Foreskin keratinocyte (primary cell): ENCODE measurements at places on chromosomes 6 and 20.

DNA sequence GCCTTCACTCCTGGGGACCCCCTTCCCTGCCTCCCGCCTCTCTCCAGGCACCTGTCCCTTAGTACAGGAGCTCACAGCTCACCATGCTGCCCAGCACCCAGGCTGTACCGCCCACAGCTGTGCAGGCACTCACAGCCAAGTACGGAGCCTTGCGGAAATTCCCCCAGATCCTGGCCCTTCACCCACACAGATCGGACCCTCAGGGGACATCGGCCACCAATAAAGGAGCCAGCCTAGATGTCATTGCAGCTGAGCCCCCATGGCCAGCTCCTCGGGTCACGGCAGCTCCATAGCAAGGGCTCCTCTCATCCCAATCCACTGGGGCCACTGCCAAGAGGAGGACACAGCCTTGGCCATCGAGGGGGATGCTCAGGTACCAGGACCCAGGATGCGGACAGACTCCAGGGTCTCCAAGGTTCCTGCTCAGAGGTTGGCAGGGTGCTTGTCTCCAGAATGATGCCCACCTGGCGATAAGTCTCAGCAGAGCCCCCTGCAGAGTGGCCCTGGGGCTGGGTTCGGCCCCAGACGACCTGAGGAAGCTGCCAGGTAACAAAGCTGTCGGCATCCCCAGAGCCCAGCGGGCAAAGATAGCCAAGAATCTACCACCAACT, 82.3 kb downstream of the YTHDF1 start:
- DNase-seq: no peak

DNA sequence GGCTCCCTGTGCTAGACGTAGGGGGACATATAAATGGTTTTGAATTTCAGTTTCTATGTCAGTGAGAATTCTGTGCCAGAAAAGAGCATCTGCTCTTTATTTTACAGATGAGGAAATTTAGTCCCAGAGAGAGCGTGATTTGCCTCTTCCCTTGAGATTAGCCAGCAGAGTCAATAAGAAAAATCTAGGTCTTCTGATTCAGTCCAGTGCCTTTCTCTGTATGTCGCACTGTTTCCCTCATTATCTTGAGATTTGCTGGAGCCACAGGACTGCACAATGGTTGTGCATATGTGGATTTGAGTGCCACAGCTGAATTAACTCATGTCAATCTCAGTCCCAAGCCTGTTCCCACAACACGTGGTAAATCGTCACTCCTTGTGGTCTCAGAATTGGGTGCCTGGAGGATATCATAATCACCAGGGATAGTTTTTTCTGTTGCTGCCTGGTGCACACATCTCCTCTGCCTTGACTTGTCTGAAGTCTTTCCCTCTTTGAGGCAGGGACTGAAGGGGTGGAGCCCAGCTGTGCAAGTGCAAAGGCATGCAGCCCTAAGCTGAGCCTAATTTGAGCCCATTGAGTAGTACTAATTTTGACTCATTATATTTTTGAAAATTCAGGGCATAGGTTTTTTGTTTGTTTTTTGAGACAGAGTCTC, 276.7 kb downstream of the SOX4 start:
- DNase-seq: peak; percentile 93

DNA sequence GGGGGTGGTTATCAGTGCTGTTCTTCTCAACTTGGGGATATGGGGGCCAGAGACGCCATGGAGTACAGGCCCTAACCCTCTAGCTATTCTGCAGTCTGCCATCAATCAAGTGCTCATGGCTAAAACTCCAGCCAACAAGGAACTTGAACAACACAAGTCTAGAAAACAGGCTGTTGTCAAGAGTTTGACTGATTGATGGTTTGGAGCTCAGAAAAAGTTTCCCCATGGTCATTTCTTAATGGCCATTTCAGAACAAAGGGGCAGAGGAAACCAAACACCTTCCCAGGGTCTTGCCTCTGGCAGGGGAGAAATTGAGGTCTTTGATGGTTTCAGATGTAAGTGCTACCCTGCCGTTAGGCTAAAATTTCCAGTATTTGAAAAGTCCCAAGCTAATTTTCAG, 15.1 kb downstream of the PCK1 start:
- DNase-seq: no peak

- DNase-seq: no peak
Observed at GRCh38 chr20:38466171-38466570, 6.5 kb upstream of the RALGAPB start.

- DNase-seq: no peak
Observed at GRCh38 chr20:38300438-38300837, 3.5 kb upstream of the BPI start.

DNA sequence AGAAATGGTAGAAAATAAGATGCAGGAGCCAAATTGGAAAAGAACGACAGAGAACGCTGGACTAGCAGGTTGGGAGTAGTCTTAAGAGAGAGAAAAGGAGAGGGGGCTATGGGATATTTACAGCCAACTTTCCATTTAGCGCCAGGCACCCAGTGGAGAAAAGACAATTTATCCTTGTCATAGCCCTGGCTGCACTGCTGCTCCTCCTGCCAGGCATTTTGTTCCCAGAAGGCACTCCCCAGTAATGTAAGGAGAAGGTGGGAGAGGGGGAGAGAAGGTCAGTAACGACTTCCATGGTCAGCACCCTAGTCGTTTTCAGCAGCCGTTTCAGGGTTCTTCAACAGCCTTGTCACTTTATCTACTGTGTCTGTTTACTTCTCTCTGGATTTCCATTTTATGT, 159.0 kb downstream of the TRMT11 start:
- no peak for DNase-seq

DNA sequence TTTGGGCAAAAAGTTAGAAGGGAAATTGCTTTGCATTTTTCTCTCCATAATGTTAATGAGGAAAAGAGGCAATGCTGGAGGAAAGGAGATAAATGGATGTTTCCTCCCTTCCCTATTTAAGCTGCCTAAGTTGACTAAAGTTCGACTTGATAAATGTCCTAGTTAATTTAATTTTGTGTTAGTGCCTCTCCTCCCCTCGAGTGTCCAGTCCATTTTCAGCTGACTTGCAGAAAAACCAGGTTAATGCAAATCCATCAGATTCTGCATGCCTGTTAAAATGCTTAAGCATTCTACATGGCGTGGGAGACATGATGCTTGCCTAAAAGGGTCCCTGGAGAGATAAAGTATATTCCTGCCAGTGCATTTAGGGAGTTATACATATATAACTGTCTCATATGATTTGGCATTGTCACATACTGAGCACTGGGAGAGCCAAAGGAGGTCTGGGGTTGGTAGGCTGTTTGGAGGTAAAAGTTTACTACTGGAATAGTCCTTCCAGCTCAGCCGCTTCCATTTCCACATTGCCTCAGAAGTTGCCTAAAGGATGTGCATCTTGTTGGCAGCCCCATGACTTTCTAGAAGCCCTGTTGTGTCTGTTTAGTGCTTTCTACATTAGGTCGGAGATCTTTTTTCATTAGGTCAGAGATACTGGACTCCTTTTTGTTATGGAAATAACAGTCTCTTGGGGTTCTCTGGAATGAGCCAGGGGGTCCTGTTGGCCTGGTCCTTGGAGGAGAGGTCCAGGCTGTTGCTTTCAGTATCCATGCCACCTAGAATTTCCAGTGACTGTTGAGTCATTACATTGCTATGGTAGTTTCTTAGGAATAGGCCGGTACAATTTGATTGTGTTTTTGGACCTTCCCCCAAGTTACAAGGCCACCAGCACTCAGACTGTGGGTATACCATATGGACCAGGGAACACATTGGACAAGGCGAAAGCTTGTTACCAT, 30.4 kb downstream of the JARID2 start:
- no peak for DNase-seq

GRCh38 chr20:34558320-34559218, at the start of gene MAP1LC3A:
TSS of gene MAP1LC3A (plus strand) at chr20:34558718. CDS start at chr20:34558869, 151 bp downstream.
- peak; percentile 38 for DNase-seq

GRCh38 chr20:15922556-15922955, 650.7 kb downstream of the KIF16B start:
- no peak for DNase-seq

DNA sequence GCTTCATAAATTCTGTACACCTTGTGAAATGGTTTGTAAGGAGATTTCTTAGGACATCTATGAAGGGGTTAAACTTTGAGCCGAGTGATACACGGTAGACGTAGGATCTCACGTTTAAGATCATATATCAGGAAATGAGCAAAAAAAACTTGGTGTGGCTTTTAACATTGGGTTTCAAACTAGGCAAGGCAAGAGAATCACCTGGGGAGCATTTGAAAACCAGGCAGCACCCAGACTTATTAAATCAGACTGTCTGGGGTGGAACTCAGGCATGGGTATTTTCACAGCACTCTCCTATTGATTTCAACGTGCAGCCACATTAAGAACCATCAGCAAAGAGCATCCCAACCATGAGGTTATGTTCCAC, 26.4 kb downstream of the LY86 start:
- no peak for DNase-seq

DNA sequence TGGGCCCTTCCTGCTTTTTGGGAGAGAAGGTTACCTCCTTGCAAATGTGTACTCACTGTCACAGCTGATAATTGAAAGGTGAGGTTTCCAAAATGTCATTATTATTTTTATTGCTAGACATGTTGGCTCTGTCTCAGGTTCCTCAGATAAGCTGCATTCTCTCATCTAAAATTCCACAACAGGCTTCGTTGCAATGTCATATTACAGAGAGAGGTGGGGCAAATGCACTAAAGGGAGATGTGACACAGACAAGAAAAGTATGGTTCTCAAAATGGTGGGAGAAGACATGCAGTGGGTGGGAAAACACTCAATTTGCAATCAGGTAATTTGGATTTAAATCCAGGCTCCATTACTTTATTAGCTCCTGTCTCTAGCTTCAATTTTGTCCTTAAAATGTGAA, 256.4 kb upstream of the POU3F2 start:
- DNase-seq: no peak

GRCh38 chr6:162602759-162603158, 124.8 kb downstream of the PRKN start:
- no peak for DNase-seq

GRCh38 chr6:56642366-56643261, at the start of gene DST:
TSS of gene DST (minus strand) at chr6:56642889.
- peak; percentile 99 for DNase-seq

- DNase-seq: peak; percentile 18
Observed at GRCh38 chr6:97497713-97498331, 214.8 kb upstream of the MMS22L start.

GRCh38 chr20:906703-907270, 9.3 kb downstream of the ANGPT4 start:
- DNase-seq: no peak

- no peak for DNase-seq
Observed at GRCh38 chr6:52707963-52708680, 37.2 kb downstream of the TMEM14A start.
